ENCODE measurements at places on chromosomes 3 and 15. TPM values are rescaled to one million over a fixed set of nuclear protein-coding genes. Genes with fewer than 3 reads are reported as not detected.

- DNase-seq = no peak
These were observed 82.5 kb downstream of the OXNAD1 start for GRCh38 chr3:16347548-16347947.

DNA sequence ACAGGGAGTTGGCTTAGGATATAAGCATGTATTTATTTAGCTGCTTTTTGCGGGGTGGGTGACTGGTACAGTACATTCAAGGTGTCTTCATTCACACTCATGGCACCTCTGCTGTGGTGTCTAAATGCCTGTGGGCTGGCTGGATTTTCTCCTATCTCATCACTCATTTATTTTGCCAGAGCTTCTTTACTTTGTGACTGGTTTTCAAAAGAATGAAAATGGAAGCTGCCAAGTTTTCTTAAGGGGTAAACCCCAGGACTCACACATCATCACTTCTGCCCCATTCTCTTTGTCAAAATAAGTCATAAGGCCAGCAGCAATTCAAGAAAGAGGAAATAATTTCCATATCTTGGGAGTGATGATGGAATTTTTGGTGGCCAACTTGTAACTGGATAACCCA lies 493.4 kb upstream of the ALCAM start:
- no peak for DNase-seq

DNA sequence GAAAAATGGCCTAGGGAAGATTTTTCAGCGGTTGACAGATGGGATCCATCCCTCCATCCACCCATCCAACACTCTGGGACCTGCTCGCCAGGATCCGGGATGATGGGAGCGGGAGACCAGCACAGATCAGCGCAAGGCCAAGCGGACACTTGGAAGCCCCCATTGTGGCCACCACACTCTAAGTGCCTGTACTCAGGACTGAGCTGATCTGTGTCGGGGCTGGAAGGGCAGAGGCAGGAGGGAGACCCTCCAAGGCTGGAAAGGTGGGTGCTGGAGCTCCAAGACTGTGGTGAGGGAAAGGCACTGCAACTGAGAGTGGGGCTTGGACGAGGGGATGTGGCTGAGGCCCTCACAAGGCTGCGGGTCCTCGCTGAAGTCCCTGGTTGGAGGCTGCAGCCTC lies 91.8 kb upstream of the TRPM1 start:
- no peak for DNase-seq

DNA sequence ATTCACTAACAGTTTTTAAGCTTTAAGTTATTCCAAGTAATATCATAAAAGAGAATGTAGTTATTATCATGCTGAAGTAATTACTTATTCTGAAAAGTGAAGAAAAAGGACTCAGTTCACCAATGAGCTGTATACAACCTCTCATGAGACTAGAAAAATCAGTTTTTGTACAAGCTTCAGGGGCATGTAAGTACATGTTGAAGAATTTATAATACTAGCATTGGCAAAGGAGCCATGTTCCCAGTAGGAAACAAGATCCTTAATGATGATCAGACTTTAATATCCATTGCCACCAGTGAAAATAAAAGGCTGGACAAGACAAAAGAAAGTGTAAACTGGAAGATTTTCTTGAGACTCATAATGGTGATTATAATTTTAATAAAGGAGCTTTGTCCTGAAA lies 532.8 kb downstream of the PLOD2 start:
- no peak for DNase-seq

- DNase-seq = no peak
These were observed 60.5 kb downstream of the FBN1 start for GRCh38 chr15:48584812-48585563.

PLA2G4F gene
- not detected for total RNA-seq

CHCHD6 gene
- 12.7 TPM for total RNA-seq

TPRG1 gene
- total RNA-seq = 11.4 TPM

DNA sequence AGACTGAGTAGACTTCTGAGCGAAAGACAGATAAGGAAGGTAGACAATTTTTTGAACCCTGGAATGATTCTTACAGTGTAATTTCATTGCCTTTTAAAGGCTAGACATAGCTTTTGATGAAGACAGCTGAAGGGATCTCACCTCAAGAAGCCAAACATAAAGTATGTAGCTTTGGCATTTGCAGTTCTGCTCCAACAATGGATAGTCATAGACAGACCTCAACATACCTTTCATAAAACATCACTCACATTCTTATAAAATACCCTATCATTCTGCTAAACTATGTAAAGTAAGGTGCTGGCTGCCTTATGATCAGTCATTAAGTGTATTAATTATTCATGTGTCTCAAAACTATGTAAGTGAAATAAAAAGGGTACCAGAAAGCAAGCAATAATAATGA lies 70.0 kb downstream of the UBE3A start:
- DNase-seq = no peak

DNA sequence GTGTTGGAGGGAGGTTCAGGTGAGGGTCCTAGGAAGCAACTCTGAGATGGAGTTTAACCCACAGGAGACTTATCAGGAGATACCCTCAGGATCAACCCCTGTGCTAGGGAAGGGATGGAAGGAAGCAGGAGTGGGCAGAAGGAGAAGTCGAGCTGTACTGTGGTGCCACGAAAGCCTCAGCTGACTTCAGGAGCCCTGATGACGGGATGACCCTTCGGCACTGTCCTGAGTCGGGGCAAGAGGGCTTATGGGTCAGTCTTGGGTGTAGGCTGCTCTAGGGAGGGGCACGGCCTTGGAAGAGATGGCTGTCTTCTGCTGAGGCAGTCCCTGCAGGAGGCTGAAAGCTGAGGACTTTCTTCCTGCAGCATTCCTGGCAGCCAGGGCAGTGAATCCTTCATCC lies 7.7 kb downstream of the CLEC3B start:
- DNase-seq = no peak

GRCh38 chr3:14406336-14406735 lies 3.9 kb downstream of the SLC6A6 start:
- DNase-seq = no peak

GRCh38 chr3:48851407-48851806 lies 3.7 kb upstream of the PRKAR2A start:
- DNase-seq = no peak

DNA sequence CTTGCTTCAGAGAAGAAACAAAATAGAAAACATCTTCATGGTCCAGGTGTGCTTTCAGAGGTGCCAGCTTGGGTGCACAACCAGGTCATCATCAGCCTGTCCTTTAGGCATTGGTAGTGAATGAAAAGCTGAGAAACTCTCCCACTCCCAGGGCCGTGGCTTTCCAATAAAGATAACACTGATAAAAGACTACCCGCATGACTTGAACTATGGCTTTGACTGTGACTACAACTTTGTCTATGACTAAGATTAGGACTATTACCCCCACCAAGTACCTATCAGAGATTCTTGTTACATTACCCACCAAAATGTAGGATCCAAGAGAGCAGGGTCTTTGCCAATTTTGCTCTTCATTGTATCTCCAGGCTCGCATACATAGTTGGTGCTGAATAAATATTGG lies 115.2 kb downstream of the EDEM1 start:
- no peak for DNase-seq

ARHGAP11A gene
- total RNA-seq = 112 TPM

COL7A1 gene
- total RNA-seq = 1.1 TPM

- DNase-seq = peak; percentile 25
These were observed 57.0 kb upstream of the NR2F2 start for GRCh38 chr15:96273317-96274086.

GRCh38 chr15:57384816-57385215 lies 8.5 kb downstream of the CGNL1 start:
- DNase-seq = no peak

AMIGO3 gene
- total RNA-seq = not detected

- DNase-seq = no peak
These were observed 28.1 kb downstream of the CACNA2D2 start for GRCh38 chr3:50475348-50475747.

SECISBP2L gene
- 22.5 TPM for total RNA-seq

- DNase-seq = no peak
These were observed 117.9 kb upstream of the COL8A1 start for GRCh38 chr3:99520513-99520912.

HYAL1 gene
- total RNA-seq = not detected

STRIT1 gene
- not detected for total RNA-seq

DNA sequence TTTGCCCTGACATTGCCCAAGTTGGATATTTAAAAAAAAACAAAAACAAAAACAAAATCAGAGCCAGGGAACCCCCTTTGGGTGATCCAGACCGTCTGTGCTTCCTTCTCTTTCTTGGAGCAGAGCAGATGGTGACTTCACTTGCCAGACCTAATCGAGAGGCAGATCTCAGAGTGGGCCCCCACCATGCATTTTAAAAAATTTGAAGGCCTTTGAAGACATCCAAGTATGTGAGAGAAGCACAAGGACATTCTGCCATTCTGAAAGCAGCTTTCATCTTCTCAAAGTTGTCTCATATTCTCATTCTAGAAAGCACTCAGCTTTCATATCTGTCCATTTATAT lies 93.3 kb downstream of the SV2B start:
- no peak for DNase-seq

- DNase-seq = peak; percentile 63
These were observed 76.7 kb upstream of the VGLL4 start for GRCh38 chr3:11720304-11720898.

GRCh38 chr3:77254967-77255831 lies 215.3 kb downstream of the ROBO2 start:
- no peak for DNase-seq

GRCh38 chr3:115943579-115943978 lies 320.3 kb downstream of the GAP43 start:
- no peak for DNase-seq

GRCh38 chr3:30319713-30320112 lies 286.7 kb upstream of the TGFBR2 start:
- DNase-seq = peak; percentile 44

DNA sequence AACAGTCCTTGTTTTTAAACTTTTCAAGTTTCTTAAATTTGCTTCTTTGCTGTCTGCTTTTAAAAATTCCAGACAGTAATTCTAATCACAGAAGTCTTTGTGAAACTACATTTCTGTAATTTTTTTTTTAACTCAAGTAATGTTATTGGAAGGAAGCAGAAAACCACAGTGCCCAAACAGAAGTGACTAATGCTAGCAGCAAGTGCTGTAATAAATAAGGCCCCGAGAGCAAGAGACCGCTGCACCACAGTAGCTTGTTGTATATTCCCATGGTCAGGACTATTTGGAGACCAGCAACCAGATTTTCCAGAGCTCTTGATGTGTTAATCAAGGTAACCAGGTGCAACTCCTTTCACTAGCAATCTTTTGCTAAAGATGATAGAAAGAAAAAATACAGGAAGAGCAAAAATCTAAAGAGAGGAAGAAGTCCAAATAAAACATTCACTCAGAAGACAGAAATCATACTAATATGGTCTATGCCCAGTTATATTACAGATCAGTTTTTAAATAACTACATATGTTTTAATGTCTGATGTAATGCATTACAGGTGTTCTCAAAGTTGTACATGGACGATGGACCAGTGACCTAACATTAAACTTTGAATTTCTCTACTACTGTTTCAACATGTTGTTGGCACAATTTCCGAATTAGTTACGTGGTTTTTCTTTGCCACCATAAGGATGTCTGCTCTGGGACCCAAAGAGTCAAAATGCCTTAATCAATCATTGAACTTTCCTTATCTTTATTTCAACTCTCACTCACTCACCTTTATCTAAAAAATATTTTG lies 36.4 kb downstream of the WWTR1 start:
- DNase-seq = peak; percentile 13

GRCh38 chr15:77473328-77473727 lies 52.6 kb downstream of the HMG20A start:
- no peak for DNase-seq

- no peak for DNase-seq
These were observed 405.1 kb downstream of the LPP start for GRCh38 chr3:188559072-188559429.

- no peak for DNase-seq
These were observed 3.5 kb downstream of the TBC1D5 start for GRCh38 chr3:17738921-17739320.

DNA sequence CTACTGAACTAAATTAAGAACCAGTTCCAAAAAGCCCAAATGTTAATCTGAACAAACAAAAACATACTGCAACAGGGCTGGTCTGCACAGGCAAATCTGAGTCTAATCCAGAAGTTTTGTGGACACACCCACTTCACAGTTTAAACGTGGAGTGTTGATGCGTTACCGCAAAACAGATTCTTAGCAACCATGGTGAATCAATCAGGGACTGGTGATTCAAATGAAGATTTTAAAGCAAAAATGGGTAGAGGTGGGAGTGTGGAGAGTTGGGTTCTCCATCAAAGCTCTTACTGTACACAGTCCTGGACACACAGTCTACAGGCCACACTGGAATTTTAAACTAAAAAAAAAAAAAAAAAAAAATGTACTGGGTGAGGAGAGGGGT lies 5.2 kb downstream of the ANXA2 start:
- peak; percentile 71 for DNase-seq

LSMEM2 gene
- total RNA-seq = not detected

MASP1 gene
- total RNA-seq = not detected
